ENCODE measurements at places on chromosomes 4 and X.

GRCh38 chrX:20479896-20480295 lies 213.2 kb upstream of the RPS6KA3 start:
- no peak for DNase-seq

- DNase-seq: peak; percentile 15
Measured at GRCh38 chr4:100098681-100099080, 91.6 kb downstream of the DDIT4L start.

DNA sequence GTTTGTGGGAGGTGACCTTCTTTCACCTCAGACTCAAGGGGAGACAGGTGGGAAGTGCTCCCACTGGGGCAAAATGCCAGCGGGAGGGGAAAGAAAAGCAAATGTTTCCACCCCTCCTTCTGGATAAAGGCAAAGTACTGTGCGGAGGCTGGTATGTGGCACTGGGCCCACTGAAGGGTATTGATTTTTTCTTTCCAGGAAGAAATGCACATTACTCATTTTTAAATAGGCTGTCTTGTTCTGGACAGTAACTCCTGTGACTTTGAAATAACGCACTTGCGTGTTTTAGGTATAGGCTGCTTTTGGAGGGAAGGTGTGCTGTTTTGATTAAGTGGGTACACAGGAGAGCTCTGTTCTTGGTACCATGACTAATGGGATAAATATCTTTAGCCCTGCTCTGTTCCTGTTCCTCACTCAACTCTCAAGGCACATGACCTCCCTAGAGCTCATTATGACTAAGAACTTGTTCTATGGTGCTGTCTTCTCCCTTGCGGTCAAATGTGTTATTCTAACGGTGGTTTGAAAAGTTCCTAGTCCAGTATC lies 40.7 kb upstream of the MBTPS2 start:
- no peak for DNase-seq

GRCh38 chr4:4941751-4942150 lies 77.5 kb downstream of the CYTL1 start:
- no peak for DNase-seq

DNA sequence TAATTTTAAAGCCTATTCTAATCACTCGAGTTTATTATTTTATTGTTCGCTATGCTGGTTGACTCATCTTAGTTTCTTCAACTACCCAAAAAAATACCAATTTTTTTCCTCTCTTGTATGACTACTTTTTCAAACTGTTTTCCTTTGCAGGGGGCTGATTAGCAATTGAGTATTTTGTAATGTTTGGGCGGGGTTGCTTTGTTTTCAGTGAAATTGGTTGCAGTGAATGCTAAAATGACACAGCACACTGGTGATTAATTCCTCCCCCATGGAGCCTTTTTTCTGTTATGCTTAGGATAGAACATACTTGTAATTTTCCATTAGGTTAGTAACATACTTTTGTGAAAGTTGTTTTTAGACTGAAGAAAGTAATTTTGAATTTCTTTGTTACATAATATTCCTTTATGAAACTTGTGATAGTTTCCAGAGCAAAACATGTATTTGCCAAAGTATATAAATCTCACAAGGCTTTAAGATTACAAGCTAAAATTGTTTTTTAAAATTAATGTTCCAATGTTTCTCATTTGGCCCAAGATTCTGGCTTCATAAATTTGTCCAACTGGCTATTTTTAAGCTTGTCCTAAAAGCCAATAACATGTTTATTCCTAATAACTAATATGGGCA lies 120.4 kb downstream of the CHIC1 start:
- DNase-seq: peak; percentile 15

DNA sequence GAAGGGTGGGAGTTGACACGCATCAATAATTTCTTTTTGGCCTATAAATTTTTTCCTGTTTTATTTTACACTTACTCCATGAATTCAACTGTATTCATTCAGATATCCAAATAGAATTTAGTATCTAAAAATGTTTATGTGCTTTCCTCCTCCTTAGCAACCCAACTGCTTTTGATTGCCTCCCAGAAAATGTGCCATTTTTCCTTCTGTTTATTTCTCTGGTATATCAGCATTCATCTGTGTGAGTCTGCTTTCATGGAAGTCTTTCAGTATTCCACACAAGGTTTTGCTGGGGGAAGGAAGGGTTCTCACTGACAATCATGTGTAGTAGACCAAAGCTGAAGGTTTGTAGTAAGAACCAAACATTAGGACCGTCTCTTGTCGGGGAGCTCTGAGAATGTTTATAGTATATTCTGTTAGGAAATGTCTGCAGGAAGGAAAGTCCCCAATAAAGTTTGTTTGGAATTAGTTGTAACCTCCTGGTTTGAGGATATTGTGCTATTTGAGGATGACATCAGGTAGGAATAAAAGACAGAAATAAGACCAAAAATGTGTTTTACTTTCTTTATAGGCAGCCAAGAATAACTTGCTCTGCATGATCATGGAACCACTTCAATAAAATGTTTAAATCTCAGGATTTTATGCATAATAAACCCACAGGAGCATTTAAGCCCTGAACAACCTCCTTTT lies 673.6 kb upstream of the INTU start:
- DNase-seq: no peak
